ENCODE measurements at places on chromosomes 4 and X. TPM values are rescaled to one million over a fixed set of nuclear protein-coding genes. Genes with fewer than 3 reads are reported as not detected.

The COL4A5 gene
- 96.4 TPM for total RNA-seq

The HMGB3 gene
- total RNA-seq, result 8.1 TPM

The BTC gene
- 7.0 TPM for total RNA-seq

The XAGE1A gene
- total RNA-seq, result not detected

The DDX60 gene
- total RNA-seq, result 21.6 TPM

The PPP2R3B gene
- 23.3 TPM for total RNA-seq

The IDUA gene
- 13.5 TPM for total RNA-seq

The SOWAHD gene
- total RNA-seq, result 11.6 TPM

The ASIC5 gene
- total RNA-seq, result not detected

The PRDM5 gene
- 8.0 TPM for total RNA-seq

DNA sequence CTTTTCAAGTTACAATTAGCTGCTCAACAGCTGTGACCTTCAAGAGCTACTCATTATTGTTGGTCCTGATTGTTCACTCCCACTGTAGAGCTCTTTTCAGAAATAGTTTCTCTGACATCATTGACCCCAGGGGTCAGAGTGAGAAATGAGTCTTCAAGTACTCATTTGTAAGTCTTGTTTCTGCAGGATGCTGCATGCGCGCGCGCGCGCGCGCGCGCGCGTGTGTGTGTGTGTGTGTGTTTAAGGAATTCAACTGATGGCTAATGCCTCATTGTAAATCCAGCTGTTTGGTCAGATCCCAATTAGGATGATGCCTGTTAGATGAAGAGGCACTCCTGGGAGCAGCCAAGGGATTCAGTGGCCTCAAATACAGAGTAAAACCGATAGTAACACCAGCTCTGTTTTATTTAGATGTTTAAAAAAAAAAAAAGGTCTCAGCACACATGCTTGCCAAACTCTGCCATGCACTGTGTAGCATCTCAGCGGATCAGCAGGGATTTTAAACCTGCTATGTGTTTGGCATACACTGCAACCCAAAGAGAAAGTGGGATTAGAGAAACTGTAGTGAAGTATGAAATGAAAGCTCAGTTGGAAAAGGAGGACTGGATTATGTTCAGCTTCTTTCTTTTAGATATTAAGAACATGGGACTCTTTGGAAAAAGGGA lies 332.3 kb downstream of the ADGRL3 start:
- DNase-seq, result peak; percentile 38

DNA sequence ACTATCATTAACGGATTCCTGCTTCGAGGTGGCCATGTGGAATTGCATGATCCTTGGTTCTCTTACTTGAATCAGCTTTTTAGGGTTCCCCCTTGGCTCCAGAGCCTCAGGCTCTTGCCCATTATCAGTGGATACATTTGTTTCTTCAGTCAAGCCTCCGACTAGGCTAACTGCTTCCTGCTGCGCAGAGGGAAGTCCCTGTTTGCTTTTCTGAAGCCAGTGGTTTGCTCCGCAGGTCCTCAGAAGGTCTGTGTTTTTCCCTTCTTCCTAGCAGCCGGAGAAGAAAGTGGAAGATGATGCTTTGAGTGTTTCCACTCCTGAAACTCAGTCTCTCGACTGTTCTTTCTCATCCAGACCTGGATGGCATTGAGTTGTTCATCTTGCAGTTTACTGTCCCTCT lies 20.6 kb downstream of the SRD5A3 start:
- no peak for DNase-seq

- DNase-seq, result no peak
These were observed 774 bp downstream of the ZCCHC4 start for GRCh38 chr4:25313201-25313895.

DNA sequence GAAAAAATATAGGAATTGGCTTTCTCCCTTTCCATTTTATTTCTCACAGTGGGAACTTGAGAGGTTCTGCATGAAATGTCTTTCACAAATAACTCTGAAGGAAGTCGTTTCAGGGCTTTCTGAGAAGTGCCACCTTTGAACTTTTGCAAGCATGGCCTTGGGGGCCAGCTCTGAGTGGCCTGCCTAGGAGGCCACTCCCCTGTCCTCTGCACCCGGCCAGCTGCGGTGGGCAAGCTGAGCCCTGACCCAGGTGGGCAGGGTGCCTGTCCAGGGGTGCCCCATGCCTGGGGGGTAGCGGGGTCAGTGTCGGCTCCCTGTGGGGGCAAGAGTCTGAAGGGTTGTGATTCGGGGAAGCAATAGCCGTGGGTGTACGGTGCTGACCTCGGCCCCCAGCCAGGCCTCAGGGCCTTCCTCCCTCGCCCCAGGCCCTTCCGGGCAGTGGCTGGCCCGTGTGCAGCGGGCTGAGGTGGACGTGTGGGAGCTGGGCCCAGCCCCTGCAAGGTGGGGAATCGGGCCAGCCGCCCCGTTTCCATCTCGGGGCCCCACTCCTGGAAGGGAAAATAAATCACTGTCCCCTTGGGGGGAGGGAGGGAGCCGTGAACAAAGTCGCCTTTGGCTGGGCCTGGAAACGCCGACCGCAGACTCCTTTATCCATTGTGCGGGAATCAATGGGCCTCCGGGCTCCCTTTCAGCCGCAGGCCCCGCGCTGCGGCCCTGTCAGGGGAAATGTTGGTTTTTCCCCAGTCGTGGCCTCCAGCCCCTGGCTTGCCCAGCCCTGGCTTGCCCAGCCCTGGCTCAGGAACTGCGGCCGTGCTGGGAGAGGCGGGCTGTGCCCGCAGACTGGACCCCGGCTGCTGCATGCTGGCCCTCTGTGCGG lies 3.1 kb downstream of the FGFRL1 start:
- DNase-seq, result peak; percentile 71

- DNase-seq, result no peak
These were observed 36.8 kb upstream of the OCIAD2 start for GRCh38 chr4:48943387-48943786.

GRCh38 chr4:150130933-150131332 lies 52.7 kb downstream of the DCLK2 start:
- DNase-seq, result no peak

DNA sequence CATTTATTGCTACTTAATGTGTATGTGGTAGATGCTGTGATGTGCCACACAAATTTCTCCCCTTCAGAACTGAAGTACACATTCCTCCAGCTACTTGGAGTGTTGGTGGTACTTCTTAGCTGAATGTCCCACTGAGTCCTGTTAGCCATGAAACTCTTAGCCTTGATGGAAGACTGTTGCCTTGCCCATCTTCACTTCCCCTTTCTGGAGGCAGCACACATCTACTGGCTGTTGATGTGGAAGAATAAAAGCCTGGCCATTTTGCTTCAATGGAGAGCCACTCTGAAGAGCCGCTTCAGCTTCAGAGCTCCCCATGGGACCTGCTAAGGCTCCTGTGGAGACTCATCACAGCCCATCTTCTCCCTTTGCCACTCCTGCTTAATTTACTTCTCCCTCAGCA lies 157.7 kb upstream of the PITX2 start:
- no peak for DNase-seq

DNA sequence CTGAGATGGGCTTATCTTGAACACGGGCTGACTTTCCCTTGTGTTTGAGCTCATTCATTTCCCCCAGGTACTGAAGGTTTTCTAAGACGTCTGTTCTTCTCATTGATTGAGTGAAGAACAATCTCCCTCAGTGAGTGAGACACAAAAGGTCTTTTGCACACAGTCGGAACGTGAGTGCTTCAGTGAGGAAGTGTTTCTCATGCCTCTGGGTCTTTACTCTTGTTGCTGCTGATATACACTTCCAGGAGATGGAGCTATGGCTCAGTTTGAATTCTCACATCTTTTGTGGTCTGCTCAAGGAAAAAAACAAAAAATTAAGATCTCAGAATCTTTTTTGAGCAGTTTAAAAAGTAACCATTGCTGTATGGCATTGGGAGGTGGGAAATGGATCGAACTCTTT lies 981.9 kb upstream of the TENM3 start:
- no peak for DNase-seq

GRCh38 chrX:11606408-11606807 lies 59.3 kb downstream of the ARHGAP6 start:
- DNase-seq, result no peak

Measured in upper lobe of left lung (tissue), 6 donors.